Uterus (tissue), 4 donors: ENCODE measurements at places on chromosomes 5 and 9.

DNA sequence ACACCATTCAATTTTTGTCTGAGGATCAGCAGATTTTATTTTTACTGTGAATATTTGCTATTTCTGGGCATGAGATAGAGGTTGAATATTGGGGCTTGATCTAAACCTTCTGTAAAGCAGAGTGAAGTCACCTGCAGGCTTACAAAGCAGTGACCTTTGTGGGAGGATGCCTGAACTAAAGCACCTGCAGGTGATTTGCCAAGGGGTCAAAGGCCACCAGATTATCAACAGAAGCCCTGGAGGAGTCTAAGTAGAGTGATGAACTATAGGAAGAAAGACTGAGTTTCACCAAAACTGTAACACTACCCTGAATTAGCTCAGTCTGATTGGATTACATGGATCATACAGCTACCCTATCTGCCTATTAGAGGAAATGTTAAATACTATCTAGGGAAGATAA is 144.3 kb upstream of the PRLR start:
- H3K27me3 ChIP-seq, result no peaks in the 10 kb centered on the region
- H3K4me1 ChIP-seq, result peaks cover 6% of the 10 kb centered on the region
- no peak overlapping the region for H3K4me3 ChIP-seq
- no peaks in the 10 kb centered on the region for H3K36me3 ChIP-seq
- no peak overlapping the region for H3K27ac ChIP-seq
- no peak for DNase-seq

- no peaks in the 10 kb centered on the region for H3K4me1 ChIP-seq
- H3K27me3 ChIP-seq, result no peaks in the 10 kb centered on the region
- no peak for DNase-seq
- no peak overlapping the region for H3K4me3 ChIP-seq
- no peaks in the 10 kb centered on the region for H3K36me3 ChIP-seq
Measured at GRCh38 chr9:76539180-76539579, 80.2 kb downstream of the GCNT1 start.

DNA sequence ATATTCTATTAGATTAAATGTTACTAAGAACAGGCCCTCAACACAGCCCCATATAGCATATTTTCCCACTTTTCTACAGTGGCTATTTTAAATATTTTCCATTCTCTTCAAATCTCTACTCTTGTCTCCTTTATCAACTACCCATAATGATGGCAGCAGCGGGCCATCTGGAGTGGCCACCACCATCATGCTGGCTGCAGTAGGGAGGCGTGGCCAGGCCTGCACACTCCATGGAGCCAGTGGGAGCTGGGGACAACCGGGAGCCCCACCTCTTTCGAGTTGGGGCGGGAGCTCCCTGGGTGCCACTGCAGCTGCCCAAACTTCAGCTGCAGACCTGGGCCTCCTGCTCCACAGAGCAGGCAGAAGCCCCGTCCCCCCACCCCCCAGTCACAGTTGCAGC is 98.4 kb upstream of the RANBP6 start:
- no peak for DNase-seq
- no peaks in the 10 kb centered on the region for H3K4me1 ChIP-seq
- no peaks in the 10 kb centered on the region for H3K27me3 ChIP-seq
- H3K36me3 ChIP-seq, result no peaks in the 10 kb centered on the region

DNA sequence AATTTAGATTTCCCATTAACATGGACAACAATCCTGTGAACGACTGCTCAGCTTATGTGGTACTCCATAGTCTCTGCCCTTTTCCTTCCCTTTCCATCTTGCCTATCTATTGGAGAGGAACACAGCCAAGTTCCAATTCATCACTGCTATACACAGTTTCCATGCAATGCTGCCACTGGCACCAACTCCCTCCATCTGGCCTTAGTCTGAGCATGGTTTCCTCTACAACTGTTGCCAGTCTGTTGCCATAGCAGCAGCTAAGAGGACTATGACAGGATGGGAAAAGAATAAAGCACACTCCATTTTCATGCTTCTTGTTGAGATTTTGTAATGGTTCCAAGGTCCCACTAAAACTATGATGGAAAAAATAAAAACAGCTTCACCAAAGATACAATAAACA is 189.0 kb downstream of the HCN1 start:
- DNase-seq, result no peak
- H3K27me3 ChIP-seq, result no peaks in the 10 kb centered on the region
- H3K4me3 ChIP-seq, result no peak overlapping the region

GRCh38 chr9:6054280-6055099 is 39.1 kb upstream of the RANBP6 start:
- H3K27ac ChIP-seq, result no peak overlapping the region
- H3K36me3 ChIP-seq, result no peaks in the 10 kb centered on the region
- H3K4me3 ChIP-seq, result no peak overlapping the region
- no peaks in the 10 kb centered on the region for H3K4me1 ChIP-seq
- H3K27me3 ChIP-seq, result no peaks in the 10 kb centered on the region
- DNase-seq, result peak; percentile 67
